NCI-H1048 (cell line): ENCODE measurements at places on chromosomes 1 and 21.

DNA sequence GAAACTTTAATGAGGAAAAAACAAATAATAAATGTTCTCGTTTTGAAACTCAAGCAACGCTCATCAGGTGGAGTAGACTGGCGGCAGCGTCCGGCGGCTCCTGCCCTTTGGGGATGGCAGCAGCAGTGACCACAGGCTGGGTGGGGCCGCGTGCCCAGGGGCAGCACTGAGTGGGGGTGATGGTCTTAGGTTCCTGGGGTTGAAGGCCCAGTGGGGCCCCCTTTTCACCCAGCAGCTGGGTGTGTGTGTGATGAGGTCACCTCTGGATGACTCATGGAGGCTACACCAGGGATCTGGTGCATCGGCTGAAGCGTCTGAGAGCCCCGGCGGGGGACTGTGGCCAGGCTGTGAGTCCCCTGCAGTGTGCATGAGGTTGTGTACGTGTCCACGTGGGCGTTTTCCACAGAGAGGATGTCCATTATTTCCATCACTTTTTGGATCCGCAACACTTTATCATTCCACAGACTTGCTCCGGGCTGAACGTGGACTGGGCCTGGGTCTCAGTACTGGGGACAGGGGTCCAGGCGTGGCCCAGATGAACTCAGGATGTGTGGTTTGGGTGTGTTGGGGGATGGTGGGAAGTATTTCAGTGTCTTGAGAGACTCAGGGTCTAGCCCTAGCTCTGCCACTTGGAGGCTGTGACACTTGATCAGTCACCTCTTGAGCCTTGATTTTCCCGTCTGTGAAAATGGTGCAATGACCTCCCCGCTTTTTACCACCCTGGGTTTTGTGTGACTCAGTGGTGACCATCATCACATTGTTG, 25.6 kb downstream of the LDLRAP1 start:
- no peak for DNase-seq

GRCh38 chr21:16258844-16259611, 529.2 kb downstream of the USP25 start:
- no peak for DNase-seq

GRCh38 chr1:233299450-233299849, 3.9 kb upstream of the PCNX2 start:
- no peak for DNase-seq

DNA sequence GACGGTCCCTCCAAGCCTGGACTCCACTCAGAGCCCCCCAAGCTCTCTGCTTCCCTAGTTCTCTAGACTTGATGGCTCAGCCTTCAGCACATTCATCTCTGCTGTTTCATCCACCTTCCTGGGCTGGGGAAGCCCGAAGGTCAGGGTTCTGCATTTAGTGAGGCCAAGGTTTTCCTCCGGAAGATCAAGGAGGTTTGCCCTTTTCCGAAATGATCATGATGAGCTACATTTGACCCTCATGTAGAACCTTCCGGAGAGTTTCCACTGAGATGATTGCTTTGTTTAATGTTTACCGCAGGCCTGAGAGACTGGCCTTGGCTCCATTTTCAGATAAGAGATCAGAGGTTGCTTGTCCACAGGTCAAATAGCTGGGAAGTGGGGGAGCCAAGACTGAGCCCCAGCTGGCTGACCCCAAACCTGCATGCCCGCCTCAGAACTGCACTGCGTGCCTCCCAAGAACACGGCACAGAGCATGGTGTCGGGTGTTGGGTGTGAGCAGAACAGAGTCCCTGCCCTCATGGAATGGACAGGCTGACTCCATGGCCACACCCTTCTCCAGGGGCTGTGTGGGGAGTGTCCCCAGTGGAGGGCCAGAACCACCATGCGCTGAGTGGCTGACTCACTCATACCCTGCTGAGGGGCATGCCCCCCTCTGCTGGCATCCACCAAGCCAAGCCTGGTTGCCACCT, 200.8 kb upstream of the TMEM51 start:
- no peak for DNase-seq

- DNase-seq: no peak
Measured at GRCh38 chr1:58861506-58861905, 77.7 kb upstream of the JUN start.

- DNase-seq: no peak
Measured at GRCh38 chr1:184190616-184191015, 139.1 kb downstream of the TSEN15 start.

DNA sequence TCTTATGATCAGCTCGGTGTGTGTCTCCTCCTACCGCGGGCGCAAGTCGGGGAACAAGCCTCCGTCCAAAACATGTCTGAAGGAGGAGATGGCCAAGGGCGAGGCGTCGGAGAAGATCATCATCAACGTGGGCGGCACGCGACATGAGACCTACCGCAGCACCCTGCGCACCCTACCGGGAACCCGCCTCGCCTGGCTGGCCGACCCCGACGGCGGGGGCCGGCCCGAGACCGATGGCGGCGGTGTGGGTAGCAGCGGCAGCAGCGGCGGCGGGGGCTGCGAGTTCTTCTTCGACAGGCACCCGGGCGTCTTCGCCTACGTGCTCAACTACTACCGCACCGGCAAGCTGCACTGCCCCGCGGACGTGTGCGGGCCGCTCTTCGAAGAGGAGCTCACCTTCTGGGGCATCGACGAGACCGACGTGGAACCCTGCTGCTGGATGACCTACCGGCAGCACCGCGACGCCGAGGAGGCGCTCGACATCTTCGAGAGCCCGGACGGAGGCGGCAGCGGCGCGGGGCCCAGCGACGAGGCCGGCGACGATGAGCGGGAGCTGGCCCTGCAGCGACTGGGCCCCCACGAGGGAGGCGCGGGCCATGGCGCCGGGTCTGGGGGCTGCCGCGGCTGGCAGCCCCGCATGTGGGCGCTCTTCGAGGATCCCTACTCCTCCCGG, 1.5 kb downstream of the KCNC4 start:
- DNase-seq: no peak

- DNase-seq: no peak
Measured at GRCh38 chr1:229653420-229653819, 27.4 kb downstream of the URB2 start.

DNA sequence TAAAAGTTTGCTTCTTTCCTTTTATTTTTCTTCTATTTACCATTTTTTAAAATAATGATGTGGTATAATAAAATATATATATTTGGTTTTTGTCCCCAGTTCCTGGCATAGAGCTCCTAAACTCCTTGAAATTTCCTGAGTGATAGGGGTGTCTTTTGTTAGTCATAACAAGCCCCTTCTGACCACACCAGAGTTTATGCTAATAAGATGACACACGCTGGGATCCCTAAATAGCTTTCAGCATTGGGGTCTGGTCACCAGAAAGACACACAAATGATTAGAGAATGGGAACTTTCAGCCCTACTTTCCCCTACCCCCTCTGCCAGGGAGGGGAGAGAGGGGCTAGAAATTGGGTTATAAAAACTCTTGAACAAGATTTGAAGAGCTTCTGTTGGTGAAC, 56.2 kb downstream of the COL24A1 start:
- DNase-seq: no peak

GRCh38 chr1:89484092-89485038, 40.3 kb upstream of the LRRC8B start:
- DNase-seq: no peak

DNA sequence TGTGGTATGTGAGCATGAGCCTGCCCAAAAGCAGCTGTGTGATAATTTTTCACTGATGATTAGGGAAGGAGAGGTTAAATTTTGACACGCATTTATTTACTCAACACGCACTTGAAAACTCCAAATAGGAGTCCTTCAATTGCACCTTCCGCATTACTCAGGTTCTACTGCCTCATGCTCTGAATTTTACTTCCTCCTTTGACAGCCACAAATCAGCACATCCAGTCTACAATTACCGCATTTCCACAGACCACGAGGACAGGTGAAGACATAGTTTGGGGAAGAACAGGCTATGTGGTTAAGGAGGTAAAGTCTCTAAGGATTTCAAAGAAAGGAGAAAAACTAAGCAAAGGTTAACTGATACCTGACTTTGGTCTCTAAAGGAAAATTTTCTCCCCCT, 2.6 kb downstream of the CAPN8 start:
- DNase-seq: no peak
